GM19239 (cell line): ENCODE measurements at places on chromosomes 16 and 17.

DNA sequence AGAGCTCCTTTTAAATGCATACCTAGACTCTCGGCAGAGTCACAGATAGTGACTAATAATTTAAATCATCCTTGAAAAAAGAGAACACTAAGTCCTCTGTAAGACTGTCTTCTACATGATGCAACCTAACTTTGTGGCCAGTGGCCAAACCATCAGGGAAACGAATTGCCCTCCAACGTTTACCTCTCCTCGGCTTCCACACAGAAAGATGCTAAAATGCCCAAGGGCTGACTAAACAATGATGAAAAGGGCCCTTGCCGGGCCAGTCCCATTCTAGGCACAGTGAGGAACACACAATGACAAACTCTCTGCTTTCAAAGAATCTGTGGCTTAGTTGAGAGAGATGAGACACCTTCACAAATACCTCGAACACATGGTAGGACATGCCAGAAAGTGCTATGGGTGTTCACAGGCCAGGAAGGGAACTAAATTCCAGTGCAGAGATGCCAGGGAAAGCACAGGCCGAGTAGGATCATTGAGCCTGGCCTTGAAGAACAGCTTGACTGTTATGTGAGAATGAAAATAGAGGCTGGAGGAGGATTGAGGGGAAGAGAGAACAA, 35.3 kb upstream of the PITPNM3 start:
- DNase-seq: no peak

DNA sequence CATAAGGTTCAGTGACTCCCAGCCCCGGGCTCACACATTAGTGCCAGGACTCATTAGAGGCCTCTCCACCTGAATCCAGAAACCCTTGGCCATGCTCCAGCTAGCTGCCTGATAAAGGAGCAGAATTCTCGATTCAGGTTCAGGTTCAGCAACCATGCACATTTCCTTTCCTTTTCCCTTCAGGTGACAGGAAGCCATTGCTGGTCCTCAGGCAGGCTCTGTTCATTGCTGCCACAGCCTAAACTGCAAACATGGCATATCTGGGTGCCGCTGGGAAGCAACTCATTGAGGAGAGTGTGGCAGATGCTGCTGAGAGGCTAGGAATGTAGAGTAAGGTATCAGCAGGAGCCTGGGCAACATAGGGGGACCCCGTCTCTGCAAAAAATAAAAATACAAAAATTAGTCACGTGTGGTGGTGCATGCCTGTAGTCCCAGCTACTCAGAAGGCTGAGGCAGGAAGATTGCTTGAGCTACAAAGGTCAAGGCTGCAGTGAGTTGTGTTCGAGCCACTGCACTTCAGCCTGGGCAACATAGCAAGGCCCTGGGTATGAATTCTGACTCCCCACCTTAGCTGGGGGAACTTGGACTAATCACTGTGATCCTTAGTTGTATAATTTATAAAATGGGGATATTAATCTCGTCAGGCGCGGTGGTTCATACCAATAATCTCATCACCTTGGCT, 28.7 kb downstream of the ARL4D start:
- DNase-seq: no peak

DNA sequence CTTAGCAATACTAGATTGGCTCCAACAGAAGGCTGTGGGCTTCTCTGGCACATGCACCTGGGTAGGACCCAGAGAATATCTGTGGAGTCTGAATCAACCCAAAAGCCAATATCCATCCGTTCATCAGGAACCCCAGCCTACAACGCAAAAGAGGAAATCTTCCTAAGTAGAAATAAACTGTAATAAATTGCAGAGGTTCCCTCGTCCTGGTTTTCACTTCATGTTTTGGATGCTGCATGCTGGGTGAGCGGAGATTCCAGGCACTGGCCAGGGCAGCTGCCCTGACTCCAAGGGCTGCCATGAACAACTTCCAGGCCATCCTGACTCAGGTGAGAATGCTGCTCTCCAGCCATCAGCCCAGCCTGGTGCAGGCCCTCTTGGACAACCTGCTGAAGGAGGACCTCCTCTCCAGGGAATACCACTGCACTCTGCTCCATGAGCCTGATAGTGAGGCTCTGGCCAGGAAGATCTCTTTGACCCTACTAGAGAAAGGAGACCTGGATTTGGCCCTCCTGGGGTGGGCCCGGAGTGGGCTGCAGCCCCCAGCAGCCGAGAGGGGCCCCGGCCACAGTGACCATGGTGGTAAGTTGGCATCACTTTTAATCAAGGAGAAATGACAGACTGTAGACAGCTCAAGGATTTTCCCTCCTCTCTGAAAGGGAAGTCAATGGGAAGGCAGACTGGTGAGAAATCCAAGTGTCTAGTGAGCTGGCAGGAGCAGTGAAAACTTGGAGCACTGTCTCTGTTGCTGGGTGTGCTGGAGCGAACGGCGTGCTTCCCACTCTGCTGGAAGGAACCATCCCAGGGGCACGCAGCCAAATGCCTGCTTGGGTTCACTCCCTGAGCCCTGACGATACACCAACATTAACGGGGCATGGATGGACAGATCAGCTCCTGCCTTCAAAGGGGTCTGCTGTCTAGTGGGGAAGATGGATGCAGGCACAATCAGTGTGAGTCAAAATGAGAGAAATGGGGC, 10.7 kb upstream of the CIITA start:
- no peak for DNase-seq

DNA sequence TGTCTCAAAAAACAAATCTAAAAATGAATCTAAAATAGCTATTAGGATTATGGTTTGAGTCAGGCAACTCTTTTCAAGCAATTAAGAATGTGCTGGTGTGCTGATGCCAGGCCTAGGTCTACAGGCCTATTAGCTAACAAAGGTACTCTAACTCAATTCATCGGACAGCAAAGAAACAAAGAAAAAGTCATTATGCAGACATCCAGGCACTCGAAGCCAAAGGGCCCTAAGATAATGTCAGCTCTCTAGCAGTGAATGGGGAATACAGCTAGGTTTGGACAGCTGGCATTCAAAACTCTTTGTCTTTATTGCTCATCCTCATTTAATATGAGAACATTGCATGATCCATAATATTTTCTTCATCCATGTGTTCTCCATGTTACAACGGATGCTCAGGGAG, 108.5 kb downstream of the TMEM114 start:
- DNase-seq: no peak

GRCh38 chr17:35185849-35186248, 8.3 kb downstream of the SLC35G3 start:
- no peak for DNase-seq

- DNase-seq: no peak
Measured at GRCh38 chr16:66278111-66278531, 88.4 kb upstream of the CDH5 start.

DNA sequence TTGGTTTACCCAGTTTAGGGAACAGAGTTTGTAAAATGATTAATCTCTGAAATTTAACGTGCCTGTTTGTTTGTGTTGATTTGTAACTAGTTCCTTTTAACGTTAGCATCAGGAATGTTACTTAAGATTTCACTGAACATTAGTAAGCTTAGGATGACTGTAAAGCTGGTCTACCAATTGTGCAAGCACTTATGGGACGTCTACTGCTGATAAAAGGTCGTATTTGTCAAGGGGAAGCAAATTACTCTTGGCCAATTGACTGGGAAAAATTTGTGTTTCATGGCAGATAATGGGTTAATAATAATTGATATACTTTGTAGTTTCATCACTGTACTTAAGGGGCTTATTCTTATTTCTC, 11.8 kb downstream of the METTL9 start:
- DNase-seq: no peak

GRCh38 chr17:51479303-51479702, 219.0 kb downstream of the UTP18 start:
- no peak for DNase-seq

DNA sequence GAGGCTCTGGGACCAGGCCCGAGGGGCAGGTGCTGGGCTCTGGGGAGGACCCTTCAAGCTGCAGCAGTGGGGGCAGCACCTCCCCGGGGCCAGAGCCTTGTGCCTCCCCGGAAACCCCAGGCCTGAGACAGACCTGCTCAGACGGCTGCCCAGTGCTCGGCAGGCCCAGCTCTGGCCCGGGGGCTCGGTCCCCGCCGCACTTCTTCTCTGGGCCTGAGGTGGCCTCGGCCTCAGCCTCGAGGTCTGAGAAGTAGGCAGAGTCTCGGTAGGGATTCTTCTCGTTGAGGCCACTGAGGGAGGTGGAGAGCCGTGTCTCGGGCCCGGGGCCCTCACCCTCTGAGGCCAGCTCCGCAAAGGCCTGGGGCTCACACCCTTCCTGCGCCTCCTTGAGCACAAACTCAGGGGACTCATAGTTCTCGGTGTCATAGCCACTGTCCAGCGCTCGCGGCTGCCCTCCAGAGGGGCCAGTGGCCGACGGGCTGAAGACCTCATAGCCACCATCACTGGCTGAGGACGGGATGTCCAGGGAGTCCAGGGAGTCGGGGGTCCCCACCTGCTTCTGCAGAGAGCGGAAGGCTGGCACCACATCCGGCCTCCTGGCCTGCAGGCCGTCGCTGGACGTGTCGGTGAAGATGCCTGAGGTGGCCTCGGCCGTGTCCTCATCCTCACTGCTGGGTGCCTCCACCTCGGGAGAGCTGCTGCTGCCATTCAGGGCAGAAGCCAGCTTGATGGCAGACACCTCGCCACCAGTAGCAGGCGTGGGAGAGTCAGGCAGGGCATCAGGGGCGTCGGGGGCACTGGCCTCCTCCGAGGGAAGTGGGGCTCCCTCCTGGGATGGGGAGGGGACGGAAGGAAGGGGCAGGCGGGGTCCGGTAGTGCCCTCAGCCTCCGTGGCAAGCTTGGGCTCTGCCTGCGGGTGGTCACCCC, 44.3 kb upstream of the PVALEF start:
- DNase-seq: no peak

GRCh38 chr16:7338826-7339225, 6.2 kb downstream of the RBFOX1 start:
- no peak for DNase-seq

GRCh38 chr16:47363761-47364160, 97.1 kb downstream of the ITFG1 start:
- DNase-seq: no peak

DNA sequence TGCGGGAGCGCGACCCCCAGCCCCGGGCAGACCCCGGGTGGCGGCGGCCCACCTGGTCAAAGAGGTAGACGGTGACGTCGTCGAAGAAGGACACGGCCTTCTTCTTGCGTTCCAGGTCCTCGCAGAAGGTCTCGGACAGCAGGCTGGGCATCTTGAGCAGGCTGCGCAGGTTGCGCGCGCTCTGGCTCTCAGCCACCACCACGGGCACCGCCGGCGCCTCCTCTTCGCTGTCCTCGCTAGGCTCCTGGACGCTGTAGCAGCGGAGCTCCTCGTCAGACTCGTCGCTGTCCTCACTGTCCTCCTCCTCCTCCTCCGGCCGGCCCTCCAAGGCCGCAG, 45.2 kb upstream of the PVALEF start:
- no peak for DNase-seq

DNA sequence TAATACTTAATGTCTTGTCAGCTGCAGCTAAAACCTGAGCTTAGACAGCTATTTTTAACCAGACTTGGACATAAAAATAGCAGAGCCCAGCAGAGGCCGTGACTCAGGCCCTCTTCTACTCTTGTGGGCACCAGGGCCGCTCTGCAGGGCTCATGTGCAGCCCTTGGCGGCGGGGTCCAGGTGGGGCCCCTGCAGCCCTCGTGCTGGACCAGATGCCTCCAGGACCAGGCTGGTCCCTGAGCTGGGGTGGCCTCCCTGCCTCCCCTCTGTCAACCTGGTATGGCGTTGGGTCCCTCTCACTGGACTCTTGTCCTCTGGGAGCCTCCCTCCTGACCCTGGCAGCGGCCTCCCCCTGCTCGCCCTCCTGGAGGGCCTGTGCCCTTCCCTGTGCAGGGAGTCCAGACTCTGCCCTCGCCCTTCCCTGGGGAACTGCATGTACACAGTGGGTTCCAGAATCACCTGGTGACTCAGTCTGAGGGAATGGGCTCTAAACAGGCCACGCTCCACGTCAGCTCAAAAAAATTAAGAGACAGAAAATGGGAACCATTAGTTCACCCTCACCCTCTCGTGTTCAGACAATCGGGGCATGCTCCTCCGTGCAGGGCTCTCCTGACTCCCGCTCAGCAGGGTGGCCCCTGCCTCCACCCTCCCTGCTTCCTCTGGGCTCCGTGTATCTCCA, 9.7 kb downstream of the CDK5R1 start:
- DNase-seq: no peak

DNA sequence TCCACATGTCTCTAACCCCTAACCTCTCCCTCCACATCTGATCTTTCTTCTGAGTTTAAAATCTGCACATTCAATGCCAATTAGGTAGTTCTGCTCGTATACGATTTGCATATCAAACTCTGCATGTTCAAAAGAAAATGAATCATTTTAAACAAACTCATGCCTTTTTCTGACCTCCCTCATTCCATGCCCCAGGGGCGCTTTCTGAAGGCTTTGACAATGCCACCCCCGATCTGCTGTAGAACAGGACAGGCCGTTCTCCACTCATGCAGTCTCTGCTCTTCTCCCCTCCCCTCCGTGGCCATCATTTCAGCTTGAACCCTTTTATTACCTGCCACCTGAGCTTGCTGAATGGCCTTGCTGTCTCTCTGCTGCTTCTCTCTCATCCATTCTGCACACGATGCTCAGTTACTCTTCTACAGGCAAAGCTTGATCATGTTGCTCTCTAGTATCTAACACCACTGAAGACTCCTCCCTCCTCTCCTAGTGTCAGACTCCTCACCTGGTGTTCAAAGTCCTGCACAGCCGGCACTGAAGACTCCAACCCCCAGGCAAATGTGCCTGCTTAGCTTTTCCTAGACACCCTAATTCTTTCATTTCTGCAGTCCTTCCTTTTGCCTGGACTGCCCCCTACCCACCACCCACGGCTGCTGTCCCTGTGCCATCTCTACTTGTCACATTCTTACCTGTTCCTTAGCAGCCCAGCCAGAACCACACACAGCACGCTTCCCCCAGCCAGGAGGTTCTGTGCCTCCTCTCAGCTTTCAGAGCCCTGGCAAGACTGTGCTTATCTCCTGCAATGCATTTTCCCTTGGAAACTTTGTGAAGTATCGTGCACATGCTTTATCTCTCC, 6.2 kb downstream of the TMEM238L start:
- no peak for DNase-seq

DNA sequence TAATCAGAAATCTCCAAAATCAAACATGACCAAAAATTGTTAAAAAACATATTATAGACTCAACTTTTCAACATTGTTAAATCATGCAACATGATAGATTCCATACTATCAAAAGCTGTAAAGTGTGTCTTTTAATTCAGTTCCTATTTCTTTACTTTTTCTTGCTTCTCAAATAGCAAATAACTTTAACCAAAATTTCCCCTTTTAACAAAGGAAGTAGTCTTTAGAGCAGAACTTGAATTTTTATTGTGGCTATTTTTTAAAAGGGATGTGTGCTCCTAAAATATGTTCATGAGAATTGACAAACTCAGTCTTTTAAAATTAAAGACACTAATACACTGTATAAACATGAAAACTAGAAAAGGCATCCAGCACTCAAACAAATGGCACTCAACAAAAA, 49.1 kb downstream of the SPAG9 start:
- DNase-seq: no peak

GRCh38 chr17:33498069-33498468, 205.0 kb upstream of the ASIC2 start:
- DNase-seq: no peak

- no peak for DNase-seq
Measured at GRCh38 chr17:17577373-17577772, 14.1 kb downstream of the PEMT start.

- DNase-seq: no peak
Measured at GRCh38 chr16:12159028-12159427, 182.5 kb downstream of the SNX29 start.
